ENCODE measurements at places on chromosomes 3 and 15. TPM values are rescaled to one million over a fixed set of nuclear protein-coding genes. Genes with fewer than 3 reads are reported as not detected.

The CCK gene
- 10.3 TPM for total RNA-seq

DNA sequence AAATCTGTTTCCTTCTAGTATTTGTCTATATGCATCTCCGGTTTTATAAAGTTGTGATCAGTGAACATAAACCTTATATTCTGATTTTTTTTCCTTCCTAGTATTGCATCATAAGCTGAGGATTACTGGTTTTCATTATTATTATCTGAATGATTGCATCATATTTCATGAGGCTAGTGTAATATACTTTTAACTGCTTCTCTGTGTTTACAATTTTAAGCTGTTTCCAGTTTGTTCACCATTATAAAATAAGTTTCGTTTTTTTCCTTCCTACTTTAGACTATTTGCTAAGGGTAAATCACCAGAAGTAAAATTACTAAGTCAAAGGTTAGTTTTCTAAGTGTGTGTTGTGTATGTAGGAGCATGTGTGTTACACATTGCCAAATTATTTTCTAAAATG, 20.2 kb downstream of the SEMA6D start:
- H3K36me3 ChIP-seq = peaks cover 4% of the 10 kb centered on the region
- no peak overlapping the region for H3K27ac ChIP-seq
- no peak overlapping the region for H3K4me3 ChIP-seq
- no peak for DNase-seq

The GPR149 gene
- 0.35 TPM for total RNA-seq

GRCh38 chr3:115975353-115975752, 352.0 kb downstream of the GAP43 start:
- H3K36me3 ChIP-seq = no peaks in the 10 kb centered on the region
- H3K27ac ChIP-seq = no peak overlapping the region
- H3K27me3 ChIP-seq = no peaks in the 10 kb centered on the region
- no peaks in the 10 kb centered on the region for H3K4me1 ChIP-seq
- DNase-seq = no peak

The CAND2 gene
- 27.2 TPM for total RNA-seq

DNA sequence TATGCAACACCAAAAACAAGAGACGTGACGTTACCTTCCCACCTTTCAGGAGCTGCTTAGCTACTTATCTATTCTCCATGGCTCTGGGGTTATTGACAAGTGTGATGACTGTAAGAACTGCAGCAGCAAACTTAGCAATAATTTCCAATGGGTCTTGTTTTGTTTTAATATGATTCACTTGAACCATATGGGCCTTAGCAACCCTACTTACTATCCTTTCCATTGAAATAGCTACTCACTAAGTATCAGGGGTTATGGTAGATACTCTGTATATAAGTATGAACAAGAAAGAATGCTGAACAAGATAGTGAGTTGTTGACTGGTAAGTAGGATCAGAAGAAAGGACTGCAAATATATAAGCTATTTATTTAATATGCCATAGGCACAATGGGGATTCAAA, 69.3 kb upstream of the BBX start:
- no peak for DNase-seq
- no peaks in the 10 kb centered on the region for H3K27me3 ChIP-seq
- H3K36me3 ChIP-seq = no peaks in the 10 kb centered on the region

GRCh38 chr3:193825617-193826016, 232.6 kb downstream of the OPA1 start:
- no peaks in the 10 kb centered on the region for H3K27me3 ChIP-seq

- no peak overlapping the region for H3K27ac ChIP-seq
- no peaks in the 10 kb centered on the region for H3K36me3 ChIP-seq
- H3K4me3 ChIP-seq = no peak overlapping the region
- no peak for DNase-seq
- no peaks in the 10 kb centered on the region for H3K27me3 ChIP-seq
Measured at GRCh38 chr3:177322881-177323280, 125.6 kb upstream of the TBL1XR1 start.

DNA sequence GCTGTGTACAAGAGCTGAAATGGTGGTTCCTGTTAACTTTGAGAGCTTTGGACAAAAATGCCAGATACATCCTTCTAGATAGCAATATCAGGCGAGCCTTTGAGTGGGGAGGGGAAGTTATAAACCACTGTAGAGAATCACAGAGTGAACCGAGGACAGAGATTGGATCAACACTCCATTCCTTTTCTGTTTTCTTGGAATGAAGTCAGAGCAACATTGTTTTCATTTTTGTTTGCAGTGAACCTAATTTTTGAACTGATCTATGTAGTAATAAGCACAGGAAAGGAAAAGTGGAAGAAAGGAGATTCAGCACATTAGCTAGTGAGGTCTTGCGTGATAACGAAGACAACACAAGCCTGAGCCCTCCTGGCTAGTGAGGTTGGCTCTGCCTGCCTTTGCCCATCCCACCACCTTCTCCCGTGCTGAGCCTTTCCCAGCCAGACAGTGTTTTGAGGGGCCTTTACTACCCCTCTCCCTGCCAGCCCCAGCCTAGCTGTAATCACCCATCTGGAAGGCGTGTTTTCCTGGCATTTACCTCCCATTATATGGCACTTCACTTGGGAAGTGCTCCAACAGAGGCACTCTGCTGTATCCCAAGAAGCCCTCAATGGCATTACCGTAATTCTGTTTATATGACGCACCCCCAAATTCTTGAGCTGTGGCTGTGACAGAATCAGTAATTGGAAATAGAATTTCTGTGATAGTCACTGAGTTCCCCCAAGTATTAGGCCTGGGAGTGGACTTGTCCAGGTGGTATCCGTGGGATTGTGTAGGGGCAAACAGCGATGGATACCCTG, 129.8 kb downstream of the CACNA1D start:
- H3K27ac ChIP-seq = no peak overlapping the region
- no peaks in the 10 kb centered on the region for H3K36me3 ChIP-seq
- no peaks in the 10 kb centered on the region for H3K4me1 ChIP-seq
- DNase-seq = no peak
- peaks cover 9% of the 10 kb centered on the region for H3K27me3 ChIP-seq

The SNRPN gene
- 194 TPM for total RNA-seq

DNA sequence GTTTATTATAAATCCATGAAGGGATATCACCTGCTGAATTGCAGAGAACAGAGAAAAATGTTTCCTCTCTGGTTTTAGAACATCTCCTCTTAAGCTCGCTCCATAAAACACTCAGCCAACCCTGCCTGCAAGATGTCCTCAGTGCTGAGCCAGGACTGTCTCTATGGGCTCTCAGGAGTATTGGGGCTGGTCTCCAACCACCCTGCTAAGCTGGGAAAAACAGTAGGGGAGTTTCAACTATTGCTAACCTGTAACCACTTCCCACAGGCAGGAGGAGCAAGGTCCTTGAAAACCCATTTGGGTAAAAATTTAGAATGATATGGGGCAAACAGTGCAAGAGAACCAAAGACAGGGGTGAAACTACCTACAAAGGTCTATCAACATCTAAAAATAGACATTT, 34.3 kb downstream of the MYO1E start:
- no peak for DNase-seq
- H3K27ac ChIP-seq = no peak overlapping the region
- H3K4me3 ChIP-seq = no peak overlapping the region
- no peaks in the 10 kb centered on the region for H3K27me3 ChIP-seq
